ENCODE measurements at places on chromosomes 6 and 20.

- DNase-seq = no peak
These were observed 330.3 kb downstream of the HTR1B start for GRCh38 chr6:77133031-77133430.

- no peak for DNase-seq
These were observed 249.7 kb downstream of the GMPR start for GRCh38 chr6:16487996-16488674.

DNA sequence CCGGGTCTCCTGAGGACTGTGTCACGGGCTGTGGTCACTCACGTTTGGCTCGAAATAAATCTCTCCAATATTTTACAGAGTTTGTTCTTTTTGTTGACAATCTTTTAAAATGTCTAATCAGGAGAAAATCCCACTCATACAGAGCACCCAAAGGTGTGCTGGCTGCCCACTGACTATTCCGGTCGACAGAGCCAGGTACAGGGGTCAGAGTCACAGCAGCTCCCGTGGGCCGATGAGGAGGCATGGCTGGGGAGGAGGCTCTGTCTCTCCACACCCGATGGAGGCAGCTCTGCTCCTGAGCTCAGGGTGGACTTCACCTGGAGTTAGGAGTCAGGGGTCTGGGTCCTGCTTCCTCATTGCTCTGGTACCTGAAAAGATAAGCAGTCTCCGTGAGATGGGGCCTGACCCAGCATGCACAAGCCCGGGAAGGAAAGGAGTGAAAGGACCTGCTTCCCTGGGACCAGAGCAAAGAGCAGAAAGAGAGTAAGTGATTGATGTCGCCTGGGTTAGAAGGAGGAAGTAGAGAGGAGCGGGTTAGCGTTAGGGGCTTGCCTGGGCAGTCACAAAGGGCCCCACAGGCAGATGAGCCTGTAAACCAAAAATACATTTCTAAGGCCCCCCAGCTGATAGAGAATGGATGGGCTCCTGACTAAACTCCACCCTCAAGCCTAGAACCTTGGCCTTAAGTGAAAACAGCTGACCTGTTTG lies 53.5 kb upstream of the UNC93A start:
- no peak for DNase-seq

DNA sequence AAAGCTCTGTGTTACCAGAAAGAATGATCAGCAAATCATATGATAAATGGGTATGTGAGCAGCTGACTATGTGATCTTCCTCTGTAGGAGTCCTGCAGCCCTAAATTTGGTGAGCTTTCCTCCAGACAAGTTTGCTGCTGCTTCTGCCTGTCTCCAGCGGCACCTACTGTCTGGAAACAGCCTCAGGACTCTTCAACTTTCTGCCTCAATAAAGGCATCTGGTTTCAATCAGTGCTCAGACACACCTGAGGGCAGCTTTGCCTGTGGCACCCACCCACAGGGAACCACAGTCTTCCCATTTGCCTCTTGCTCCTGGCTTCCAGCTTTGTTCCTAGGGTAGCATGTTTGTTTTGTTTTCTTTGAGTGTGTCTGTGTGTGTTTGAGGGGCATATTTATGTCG lies 727.9 kb upstream of the MAN1A1 start:
- DNase-seq = no peak

- DNase-seq = no peak
These were observed 33.0 kb downstream of the SYNJ2 start for GRCh38 chr6:158014505-158015187.

DNA sequence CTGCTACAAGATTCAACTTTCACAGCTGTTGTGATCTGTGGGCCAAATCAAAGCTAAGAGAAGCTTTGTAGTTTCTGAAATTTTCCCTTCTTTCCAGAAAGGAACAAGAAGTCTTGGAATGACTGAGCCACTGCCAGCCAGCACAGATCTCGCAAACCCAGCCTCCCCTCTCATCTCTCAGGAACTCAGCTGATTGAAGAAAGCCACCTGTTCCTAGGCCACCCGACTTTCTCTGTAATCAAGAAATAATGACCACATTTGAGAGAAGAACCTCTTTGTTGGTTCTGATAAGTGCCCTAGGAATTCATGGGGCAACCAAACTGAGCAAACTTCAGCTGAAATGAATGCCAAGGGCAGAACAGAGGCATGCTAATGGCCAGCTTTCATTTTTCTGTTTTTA lies 61.7 kb downstream of the HDGFL1 start:
- DNase-seq = no peak

GRCh38 chr6:52009466-52010140 lies 77.8 kb downstream of the PKHD1 start:
- no peak for DNase-seq

- no peak for DNase-seq
These were observed 243.4 kb downstream of the TRDN start for GRCh38 chr6:123393331-123393730.

DNA sequence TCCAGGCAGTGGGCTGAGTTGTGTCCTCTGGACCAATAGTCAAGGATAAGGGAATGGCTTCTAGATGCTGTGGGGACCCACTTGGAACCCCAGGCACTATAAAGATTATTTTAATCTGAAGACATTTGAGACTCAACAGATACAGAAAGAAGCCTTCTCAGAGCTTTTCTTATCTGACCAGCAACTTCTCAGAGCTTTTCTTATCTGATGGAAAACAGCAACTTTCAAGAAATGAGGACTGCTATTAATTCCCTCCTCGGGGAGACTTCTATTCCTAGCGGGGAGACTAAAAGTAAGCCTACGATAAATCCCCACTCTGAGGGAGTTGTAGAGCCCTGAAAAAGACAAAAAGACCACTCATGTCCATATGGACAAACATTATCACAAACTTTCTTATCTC lies 160.5 kb downstream of the RNASET2 start:
- no peak for DNase-seq

DNA sequence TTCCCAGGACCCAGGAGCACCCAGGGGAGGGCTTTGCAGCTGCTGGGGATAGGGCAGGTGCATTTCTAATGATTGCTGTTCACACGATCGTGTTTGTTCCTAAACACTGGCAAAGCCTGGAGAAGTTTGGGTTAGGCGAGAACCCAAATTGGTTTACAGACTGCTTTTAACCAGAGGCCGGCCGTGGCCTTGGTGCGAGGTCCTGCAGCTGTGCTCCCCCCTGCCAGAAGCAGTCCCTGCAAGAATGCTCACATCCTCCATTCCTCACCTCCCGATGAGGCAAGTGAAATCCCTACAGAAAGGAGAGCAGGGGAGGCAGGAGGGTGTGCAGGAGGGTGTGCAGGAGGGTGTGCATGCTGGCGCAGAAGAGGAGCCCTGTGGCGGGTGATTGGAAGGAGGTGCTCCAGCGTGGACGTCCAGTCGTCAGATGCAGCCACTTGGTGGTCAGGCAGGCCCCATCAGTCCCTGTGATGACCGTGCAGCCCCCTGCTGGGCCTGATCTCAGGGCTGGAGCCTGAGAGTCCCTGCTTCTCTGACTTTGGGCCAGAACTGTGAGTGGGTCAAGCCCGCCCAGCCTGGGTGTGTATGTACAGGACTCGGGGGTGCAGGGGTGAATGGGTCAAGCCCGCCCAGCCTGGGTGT lies 55.7 kb upstream of the FRMD1 start:
- DNase-seq = no peak

GRCh38 chr20:56200456-56200855 lies 48.1 kb upstream of the MC3R start:
- no peak for DNase-seq

DNA sequence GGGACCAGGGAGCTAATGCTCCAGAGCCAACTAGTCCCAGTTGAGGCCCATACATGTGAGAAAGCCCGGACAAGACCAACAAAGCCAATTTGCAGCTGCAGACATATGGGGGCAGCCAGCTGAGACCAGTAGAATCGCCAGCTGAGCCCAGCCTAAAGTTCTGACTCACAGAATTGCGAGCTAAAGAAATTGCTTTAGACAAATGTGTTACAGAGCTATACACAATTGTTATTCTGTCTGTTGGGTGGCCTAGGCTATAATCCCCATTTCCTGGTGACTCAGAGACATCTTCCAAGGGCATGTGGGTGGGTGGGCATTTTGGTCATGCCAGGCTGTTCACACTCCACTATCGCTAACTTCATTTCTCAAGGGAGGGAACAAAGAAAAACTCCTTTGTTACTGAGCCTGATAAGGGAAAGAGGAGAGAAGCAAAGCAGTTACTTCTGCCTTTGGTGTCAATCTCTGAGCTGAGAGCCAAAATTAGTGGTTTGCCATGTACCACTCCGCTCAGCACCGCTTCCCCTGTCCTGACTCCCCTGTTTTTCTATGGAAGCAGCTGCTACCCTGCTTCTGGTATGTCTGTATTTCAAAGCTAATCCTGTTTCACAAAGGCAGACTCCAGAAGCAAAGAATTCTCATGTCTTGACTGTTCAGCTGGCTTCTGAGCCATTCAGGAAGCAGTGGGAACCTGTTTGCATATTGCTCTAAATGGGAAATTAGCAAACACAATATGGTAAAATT lies 26.1 kb downstream of the SCP2D1 start:
- DNase-seq = no peak

DNA sequence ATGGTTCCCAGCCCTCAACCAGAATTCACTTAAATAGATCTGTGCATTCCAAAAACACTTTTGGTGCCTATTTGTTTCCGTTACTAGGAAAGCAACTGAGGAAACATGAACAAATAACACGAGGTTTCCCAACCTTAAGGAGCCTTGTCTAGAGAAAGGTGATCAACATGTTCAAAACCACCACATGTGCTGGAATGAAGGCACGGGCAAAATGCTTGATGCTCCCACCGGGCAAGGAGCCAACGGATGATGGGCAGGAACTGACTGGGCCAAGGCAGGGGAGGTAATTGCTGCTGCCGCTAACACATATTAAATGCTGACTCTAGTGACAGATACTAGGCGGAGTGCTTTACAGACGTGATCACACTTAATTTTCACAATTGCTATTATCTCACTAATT lies 2.5 kb downstream of the MYLK4 start:
- DNase-seq = no peak

DNA sequence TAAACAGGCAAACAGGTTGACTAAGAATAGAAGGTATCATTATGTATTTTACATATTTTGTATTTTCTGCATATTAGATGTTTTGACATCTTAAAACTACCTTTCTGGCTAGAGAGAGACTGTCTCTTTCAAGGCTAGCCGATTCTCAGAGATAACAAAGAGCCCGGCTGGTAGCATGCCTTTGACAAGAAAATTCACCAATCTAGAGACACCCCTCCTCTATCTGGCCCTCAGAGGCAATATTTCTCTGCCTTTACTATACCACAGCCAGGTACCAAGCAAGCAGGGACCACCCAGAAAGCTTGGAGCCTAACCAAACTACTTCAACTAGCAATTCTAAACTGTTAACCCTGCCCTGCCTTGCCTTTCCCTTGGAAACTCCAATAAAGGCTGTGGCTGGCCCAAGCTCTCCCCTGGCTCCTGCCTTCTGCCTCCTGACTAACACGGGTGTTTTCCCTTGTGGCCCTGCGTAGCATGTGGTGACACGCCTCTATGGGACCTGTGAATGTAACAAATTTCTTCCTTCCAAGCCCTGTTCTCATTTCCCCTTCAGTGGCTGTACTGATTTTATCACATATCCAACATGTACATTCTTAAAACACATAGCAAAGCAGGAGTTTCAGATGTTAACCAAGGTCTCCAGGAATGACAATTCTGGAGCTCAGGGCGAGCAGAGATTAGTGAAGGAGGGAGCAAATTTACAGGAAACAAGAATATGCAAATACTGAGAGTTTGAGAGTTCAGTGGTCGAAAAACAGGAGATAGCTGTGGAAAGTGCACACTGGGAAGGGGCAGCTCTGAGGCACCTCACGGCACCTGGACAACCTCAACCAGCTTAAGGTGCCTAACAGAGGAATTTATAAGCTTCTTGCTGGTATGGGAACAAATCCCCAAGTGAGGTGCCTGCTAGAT lies 120.8 kb downstream of the BACH2 start:
- no peak for DNase-seq

- no peak for DNase-seq
These were observed 327.2 kb upstream of the ZFP64 start for GRCh38 chr20:52518735-52519134.

- DNase-seq = no peak
These were observed 1.5 kb downstream of the SLC23A2 start for GRCh38 chr20:4999788-5000187.

DNA sequence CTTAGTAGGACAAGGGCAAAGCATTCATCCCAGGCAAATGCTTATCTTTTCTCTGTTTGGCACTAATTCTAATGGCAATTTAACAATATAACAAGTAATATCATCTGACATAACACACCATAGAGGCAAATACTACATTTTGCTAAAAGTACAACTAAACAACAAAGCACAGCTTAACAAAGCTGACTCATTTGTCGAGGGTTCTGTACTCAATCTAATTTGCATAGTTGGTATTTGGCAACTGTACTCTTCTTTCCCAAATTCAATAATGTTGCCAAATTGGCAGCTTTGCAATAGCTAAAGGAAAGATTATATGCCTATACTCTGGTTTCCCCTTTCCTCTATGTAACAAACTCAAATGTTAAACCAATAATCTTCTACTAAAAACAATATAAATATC lies 461.0 kb downstream of the PKHD1 start:
- no peak for DNase-seq

DNA sequence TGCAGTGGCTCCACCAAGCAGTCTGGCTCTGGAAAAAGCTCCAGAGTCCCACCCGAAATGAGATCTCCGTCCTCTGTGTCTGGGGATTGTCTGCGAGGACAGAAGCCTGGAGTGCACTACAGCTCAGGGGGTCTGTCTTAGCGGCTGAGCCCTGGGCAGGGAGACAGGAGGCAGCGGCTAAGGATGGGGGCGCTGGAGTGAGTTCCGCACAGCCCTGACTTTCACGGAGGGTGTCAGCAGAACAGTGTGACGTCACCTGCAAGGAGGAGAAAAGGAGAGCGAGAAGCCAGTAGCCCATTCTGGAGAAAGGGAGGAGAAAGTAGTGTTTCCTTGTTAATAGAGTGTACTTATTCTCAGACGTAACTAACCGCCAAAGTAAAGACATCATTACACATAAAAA lies 97.6 kb downstream of the FAM50B start:
- no peak for DNase-seq

DNA sequence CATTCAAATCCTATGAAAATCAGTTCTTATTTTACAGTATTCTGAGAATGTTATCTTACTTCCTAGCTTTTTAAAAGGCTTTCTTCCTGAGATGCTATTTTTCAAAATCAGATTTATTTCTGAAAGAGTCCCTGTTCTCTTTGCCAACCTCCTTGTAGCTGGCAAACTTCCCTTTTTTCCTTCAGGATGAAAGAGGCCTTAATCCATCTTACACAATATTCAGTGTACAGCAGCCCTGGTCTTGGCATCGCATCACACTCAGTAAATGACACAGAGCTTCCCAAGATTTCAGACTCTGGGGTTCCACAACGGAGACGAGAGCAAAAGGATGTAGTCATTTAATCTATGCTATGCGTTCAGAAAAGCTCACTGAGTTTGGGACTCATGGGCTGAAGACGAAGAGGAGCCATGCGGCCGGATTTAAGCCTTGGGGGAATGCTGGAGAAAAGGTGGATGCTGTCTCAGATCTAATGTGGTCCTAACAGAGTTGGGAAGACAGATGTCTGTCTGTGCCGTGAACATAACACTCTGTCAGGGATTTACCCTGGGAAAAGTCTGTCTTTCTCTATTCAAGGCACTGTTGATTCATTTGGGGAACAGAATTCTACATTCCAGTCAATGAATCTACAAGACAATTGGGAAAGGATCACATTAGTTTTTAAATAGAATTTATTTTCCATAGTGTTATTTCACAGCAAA lies 616.4 kb upstream of the AGPAT4 start:
- no peak for DNase-seq

Data from stimulated activated CD4-positive, alpha-beta T cell treated with anti-CD3 and anti-CD28 coated beads, TNF-alpha, amount 100 ng/mL, for 4 hours (primary cell).